ENCODE measurements at places on chromosomes 7 and 10. TPM values are rescaled to one million over a fixed set of nuclear protein-coding genes. Genes with fewer than 3 reads are reported as not detected.

DNA sequence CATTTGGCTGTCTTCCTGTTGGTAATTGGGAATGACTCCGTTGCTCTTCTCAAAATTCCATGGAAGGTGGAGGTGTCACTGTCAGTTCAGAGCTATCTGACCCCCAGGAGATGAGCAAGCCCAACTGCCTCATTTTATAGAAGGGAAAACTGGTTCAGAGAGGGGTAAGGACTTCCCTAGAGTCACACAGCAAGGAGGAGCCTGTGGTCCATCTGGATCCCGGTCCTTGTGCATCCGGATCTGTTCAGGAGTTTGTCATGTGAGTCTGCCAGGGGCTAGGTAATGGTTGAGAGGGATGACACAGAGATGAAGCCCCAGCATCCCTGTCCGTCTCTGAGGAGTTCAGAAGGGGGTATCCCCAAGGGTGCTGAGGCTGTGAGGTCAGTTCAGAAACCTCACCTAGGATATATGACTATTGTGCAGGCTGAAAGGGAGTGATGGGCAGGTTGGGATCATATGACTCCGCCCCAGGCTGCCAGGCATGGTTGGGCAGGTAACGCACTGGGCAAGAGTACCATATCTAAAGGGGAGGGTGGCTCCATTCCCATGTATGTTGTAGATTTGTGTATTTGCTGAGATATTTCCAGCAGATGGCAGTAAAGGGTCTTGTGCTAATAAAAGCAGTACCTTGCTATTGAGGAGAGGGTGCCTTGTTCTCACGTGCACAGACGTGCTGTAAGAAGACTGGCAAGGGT is 16.0 kb upstream of the SLC29A3 start:
- no peak for DNase-seq
- H3K27me3 ChIP-seq, result no peaks in the 10 kb centered on the region
- H3K4me1 ChIP-seq, result no peaks in the 10 kb centered on the region
- H3K27ac ChIP-seq, result no peak overlapping the region
- H3K36me3 ChIP-seq, result no peaks in the 10 kb centered on the region

GRCh38 chr10:44389556-44389955 is 4.7 kb upstream of the CXCL12 start:
- H3K4me1 ChIP-seq, result peaks cover 3% of the 10 kb centered on the region
- H3K27me3 ChIP-seq, result no peaks in the 10 kb centered on the region
- DNase-seq, result no peak

The ALOX5 gene
- total RNA-seq, result 21.2 TPM

The RARRES2 gene
- 98.8 TPM for total RNA-seq

DNA sequence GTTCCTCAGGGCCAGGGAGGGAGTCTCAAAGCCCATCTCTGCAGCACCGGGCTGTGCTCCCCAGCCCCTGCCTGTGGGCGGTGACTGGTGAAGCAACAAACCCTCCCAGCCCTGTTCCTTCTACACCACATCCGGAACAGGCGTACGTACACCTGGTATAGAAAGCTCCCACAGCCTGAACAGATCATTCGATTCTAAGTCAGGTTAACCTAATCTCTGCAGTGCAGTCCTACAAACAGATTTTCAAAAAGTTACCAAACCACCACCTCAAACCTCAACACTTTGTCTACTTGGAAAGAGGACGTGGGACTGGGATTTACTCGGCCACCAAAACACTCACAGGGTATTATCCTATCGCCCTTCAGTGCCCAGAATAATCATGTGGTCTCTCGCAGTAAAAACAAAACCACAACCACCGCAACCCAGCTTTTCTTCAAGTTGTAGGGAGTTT is 238.4 kb downstream of the DIP2C start:
- H3K4me1 ChIP-seq, result peaks cover 3% of the 10 kb centered on the region
- no peak overlapping the region for H3K27ac ChIP-seq
- no peaks in the 10 kb centered on the region for H3K27me3 ChIP-seq
- H3K4me3 ChIP-seq, result no peak overlapping the region

DNA sequence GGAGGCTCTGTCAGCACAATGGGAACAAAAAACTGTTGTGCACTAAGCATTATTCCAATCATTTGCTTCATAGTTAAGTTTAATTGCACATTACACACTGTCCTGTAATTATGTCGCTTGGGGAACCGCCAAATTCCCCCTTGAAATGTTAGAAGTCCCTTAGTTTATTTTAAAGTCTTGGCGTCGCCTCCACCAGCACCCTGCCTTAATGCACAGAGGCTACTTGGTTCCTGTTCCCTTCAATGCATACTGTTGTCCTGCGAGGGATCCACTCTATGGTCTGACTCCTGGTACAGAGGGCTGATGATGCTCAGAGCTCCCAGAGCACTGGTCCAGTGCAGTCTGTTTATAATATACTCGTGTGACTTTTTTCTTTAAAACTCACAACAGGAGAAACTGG is 330.7 kb downstream of the ELMO1 start:
- no peaks in the 10 kb centered on the region for H3K27me3 ChIP-seq
- H3K36me3 ChIP-seq, result no peaks in the 10 kb centered on the region
- H3K4me1 ChIP-seq, result no peaks in the 10 kb centered on the region
- H3K27ac ChIP-seq, result no peak overlapping the region
- no peak overlapping the region for H3K4me3 ChIP-seq
- DNase-seq, result no peak

The ZNF365 gene
- 0.55 TPM for total RNA-seq

DNA sequence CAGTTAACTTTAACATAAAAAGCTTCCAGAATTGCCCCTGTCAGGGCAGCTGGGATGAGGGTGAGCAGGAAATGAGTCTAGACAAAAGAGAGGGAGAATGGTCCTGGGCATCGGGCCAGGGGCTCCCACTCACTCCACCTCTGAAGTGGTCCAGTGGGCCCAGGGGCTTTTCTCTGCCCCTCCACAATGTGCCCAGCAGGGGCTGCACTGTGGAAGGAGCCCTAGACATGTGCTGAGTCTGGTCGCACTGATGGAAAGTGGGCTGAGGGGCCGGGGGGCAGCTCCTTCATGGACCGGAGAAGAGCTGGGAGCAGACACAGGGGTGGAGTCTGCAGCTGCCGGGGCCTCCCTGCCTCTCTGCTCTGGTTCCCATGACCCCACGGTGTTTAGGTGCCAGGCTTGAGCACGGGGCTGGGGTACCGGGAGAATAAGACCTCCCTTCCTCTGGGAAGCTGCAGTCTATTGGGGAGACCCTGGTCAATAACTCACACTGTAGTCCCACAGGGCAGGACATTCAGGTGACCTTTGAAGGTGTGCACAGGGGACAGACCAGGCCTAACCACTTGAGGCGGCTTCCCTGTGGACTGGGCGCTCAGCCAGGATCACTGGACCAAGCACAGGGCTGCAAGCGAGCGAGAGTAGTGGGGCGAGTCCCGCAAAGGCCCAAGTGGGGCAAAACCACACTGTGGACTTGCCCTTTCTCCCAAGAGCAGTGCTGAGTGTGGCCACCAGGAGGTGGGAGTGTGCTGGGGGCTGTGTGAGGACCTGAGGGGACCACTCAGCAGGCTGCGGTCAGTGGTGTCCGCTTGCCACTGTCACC is 6.1 kb downstream of the ADCY1 start:
- H3K4me3 ChIP-seq, result no peak overlapping the region
- no peak overlapping the region for H3K27ac ChIP-seq
- no peak for DNase-seq
- H3K4me1 ChIP-seq, result peaks cover 3% of the 10 kb centered on the region
- no peaks in the 10 kb centered on the region for H3K27me3 ChIP-seq

The GPR146 gene
- total RNA-seq, result 6.1 TPM

The PODXL gene
- 17.7 TPM for total RNA-seq

- peaks cover 10% of the 10 kb centered on the region for H3K36me3 ChIP-seq
- no peak overlapping the region for H3K27ac ChIP-seq
- no peak for DNase-seq
- no peak overlapping the region for H3K4me3 ChIP-seq
- no peaks in the 10 kb centered on the region for H3K4me1 ChIP-seq
Observed at GRCh38 chr7:5619419-5620130, 161.9 kb downstream of the RNF216 start.

GRCh38 chr7:26599982-26600381 is 264.4 kb downstream of the SKAP2 start:
- H3K36me3 ChIP-seq, result no peaks in the 10 kb centered on the region
- no peaks in the 10 kb centered on the region for H3K27me3 ChIP-seq
- no peaks in the 10 kb centered on the region for H3K4me1 ChIP-seq
- no peak overlapping the region for H3K4me3 ChIP-seq
- no peak overlapping the region for H3K27ac ChIP-seq

- no peak overlapping the region for H3K27ac ChIP-seq
- H3K4me1 ChIP-seq, result no peaks in the 10 kb centered on the region
- DNase-seq, result no peak
Observed at GRCh38 chr7:70040970-70041766, 442.9 kb downstream of the AUTS2 start.

The GPR158 gene
- total RNA-seq, result 0.36 TPM

DNA sequence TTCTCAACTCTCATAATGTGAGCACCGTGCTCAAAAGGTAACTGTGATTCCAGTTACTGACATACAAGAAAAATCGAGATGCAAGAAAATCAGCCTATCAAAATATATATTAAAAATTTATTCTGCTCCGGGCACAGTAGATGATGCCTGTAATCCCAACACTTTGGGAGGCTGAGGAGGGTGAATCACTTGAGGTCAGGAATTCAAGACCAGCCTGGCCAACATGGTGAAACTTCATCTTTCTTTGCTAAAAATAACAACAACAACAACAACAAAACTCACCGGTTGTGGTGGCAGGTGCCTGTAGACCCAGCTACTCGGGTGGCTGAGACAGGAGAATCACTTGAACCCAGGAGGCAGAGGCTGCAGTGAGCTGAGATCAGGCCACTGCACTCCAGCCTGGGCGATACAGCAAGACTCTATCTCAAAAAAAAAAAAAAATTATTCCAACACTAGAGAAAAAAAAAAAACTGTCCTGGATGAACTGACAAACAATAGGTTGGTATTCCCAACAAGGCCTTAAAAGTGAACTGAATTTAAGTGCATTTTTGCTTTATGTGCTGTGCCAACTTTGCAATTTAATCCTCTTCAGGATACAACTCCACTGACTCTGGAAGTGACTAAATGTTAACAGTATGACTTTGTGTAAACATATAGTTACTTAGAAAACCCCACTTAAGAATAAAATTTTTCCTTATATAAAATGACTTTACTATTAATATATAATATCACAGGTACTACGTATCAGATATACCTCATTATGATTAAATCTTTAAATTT is 51.1 kb downstream of the JMJD1C start:
- H3K36me3 ChIP-seq, result no peaks in the 10 kb centered on the region
- H3K4me1 ChIP-seq, result no peaks in the 10 kb centered on the region
- DNase-seq, result no peak
- no peak overlapping the region for H3K27ac ChIP-seq
- no peak overlapping the region for H3K4me3 ChIP-seq

The VIPR2 gene
- 13.5 TPM for total RNA-seq

- no peak for DNase-seq
- H3K27ac ChIP-seq, result no peak overlapping the region
- H3K27me3 ChIP-seq, result no peaks in the 10 kb centered on the region
Observed at GRCh38 chr7:41731493-41732435, 28.9 kb upstream of the INHBA start.

DNA sequence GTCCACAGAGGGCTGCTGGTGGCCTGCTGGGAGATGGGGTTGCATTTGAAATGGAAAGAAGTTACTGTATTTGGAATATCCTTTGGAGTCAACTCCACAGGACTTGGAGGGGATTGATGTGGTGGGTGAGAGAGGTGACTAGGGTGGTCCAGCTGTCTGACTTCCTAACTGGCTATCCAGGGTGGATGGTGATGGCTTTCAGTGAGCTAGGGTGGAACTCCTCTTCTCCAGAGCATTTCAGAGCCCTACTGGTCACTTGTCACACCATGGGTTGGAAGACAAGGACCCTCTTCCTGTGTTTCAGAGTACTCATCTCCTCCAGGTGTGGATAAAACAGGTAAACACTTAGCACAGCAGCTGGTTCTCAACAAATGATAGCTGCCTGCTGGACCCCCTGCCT is 3.3 kb upstream of the ADAMTS14 start:
- H3K4me3 ChIP-seq, result no peak overlapping the region
- H3K36me3 ChIP-seq, result no peaks in the 10 kb centered on the region
- H3K4me1 ChIP-seq, result no peaks in the 10 kb centered on the region
- no peaks in the 10 kb centered on the region for H3K27me3 ChIP-seq
- DNase-seq, result no peak

GRCh38 chr10:85792533-85792858 is 574.1 kb downstream of the GRID1 start:
- no peak overlapping the region for H3K27ac ChIP-seq
- no peaks in the 10 kb centered on the region for H3K27me3 ChIP-seq
- H3K4me3 ChIP-seq, result no peak overlapping the region
- H3K36me3 ChIP-seq, result no peaks in the 10 kb centered on the region
- H3K4me1 ChIP-seq, result no peaks in the 10 kb centered on the region

- no peak overlapping the region for H3K4me3 ChIP-seq
- H3K27me3 ChIP-seq, result no peaks in the 10 kb centered on the region
- H3K36me3 ChIP-seq, result no peaks in the 10 kb centered on the region
- no peak for DNase-seq
- H3K4me1 ChIP-seq, result no peaks in the 10 kb centered on the region
Observed at GRCh38 chr10:71782221-71782916, 9.0 kb upstream of the VSIR start.

GRCh38 chr10:94200146-94200837 is 162.4 kb downstream of the NOC3L start:
- H3K27ac ChIP-seq, result no peak overlapping the region
- H3K27me3 ChIP-seq, result no peaks in the 10 kb centered on the region
- no peaks in the 10 kb centered on the region for H3K36me3 ChIP-seq
- H3K4me1 ChIP-seq, result no peaks in the 10 kb centered on the region
- no peak overlapping the region for H3K4me3 ChIP-seq
- no peak for DNase-seq

DNA sequence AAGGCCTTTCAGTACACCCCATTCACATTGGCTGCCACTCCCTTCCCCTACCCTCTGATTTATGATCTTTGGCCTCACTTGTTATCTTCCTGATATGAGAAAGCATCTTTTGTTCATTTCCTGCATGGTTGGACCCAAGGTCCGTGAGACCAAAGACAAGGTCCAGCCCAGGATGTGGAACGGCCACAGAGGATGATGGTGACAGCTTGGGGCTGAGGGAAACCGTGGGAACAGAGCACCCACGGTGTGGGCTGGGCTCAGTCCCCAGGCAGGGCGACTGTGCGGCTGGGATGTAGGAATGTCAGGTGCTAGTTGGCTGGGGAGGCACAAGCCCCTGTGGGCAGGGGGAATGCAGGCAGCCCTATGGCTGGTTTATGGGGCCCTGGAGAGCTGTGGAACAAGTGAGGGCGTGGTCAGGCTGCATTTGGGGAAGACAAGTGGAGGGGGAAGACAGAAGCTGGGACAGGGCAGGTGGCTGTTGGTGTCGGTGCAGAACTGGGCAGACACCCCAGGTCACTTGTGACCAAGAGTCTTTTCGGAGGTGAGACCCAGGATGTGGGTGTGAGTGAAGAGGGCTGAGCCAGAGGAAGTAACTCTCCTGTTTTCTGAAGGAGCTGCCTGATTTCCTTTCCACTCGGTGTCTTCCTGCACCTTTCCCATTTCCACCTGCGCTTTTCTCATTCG is 51.7 kb upstream of the IGFBP3 start:
- no peaks in the 10 kb centered on the region for H3K27me3 ChIP-seq
- no peak overlapping the region for H3K4me3 ChIP-seq
- no peaks in the 10 kb centered on the region for H3K4me1 ChIP-seq
- H3K27ac ChIP-seq, result no peak overlapping the region

The ALDH18A1 gene
- total RNA-seq, result 55.1 TPM

GRCh38 chr7:114539575-114539974 is 125.0 kb downstream of the FOXP2 start:
- H3K4me1 ChIP-seq, result no peaks in the 10 kb centered on the region
- H3K4me3 ChIP-seq, result no peak overlapping the region
- no peak overlapping the region for H3K27ac ChIP-seq
- H3K27me3 ChIP-seq, result no peaks in the 10 kb centered on the region
- DNase-seq, result no peak
- H3K36me3 ChIP-seq, result no peaks in the 10 kb centered on the region
